ENCODE measurements at places on chromosomes 3 and 15. TPM values are rescaled to one million over a fixed set of nuclear protein-coding genes. Genes with fewer than 3 reads are reported as not detected.

Gene TEX55
- not detected for total RNA-seq

GRCh38 chr3:60079076-60079475 is 1029.3 kb upstream of the CFAP20DC start:
- no peak for DNase-seq

GRCh38 chr15:27681038-27681437 is 418.1 kb downstream of the OCA2 start:
- no peak for DNase-seq

GRCh38 chr15:23565395-23566070 is at the start of gene MKRN3:
Gene MKRN3 (plus strand): TSS chr15:23565674. CDS start chr15:23565783, 109 bp downstream.
- DNase-seq: no peak

Measured in SJSA1 (cell line).